ENCODE measurements at places on chromosomes 2 and 18. TPM values are rescaled to one million over a fixed set of nuclear protein-coding genes. Genes with fewer than 3 reads are reported as not detected.

DNA sequence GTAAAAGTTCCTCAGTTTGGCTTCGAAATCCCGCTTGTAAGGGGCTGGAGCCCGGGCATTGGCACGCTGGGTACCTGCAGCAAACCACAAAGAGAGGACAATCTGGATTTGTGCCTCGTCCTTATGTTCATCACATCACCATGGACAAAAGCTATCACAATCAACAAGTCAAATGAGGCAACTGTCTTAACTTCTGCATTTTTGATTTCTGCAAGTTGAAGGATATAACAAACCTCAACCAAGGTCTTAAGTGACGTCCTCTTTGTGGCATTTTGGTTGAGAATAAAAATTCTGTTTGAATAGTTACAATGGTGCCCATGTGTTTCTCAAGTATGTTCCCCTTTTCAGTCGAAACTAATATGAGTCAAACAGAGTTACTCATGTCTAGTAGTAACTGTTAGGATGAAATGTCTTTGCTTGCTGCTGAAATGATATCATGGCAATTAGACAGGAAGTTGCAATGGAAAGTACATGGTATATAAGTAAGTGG is 70.8 kb upstream of the STK17B start:
- no peak for DNase-seq

GRCh38 chr18:48940854-48941611 is 9.7 kb downstream of the SMAD7 start:
- DNase-seq = no peak

- DNase-seq = no peak
These were observed 40.2 kb upstream of the ZNF638 start for GRCh38 chr2:71291398-71291797.

GRCh38 chr18:12038082-12038638 is 55.5 kb upstream of the ANKRD62 start:
- DNase-seq = peak; percentile 68

- no peak for DNase-seq
These were observed 32.0 kb upstream of the AGAP1 start for GRCh38 chr2:235461763-235462414.

GRCh38 chr2:9347411-9347881 is 75.9 kb downstream of the ITGB1BP1 start:
- peak; percentile 52 for DNase-seq

DNA sequence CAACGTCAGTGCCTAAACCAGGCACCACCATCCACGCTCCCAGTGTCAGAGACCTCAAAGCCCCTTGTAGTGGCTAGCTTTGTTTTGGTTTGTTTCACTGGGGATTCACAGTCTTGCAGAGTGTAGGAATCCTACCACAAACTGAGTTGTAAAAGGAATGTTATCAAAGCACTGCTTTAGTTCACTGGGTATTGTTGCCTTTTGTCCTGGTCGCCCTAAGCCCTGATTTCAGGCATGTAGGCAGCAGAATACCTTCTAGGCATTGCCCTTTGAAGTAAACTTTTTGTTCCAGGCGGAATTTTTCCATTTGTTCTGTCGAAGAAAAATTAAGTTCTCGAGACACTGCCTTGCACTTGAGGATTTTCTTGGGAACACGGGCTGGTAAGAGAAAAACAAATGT is 29.4 kb downstream of the PTMA start:
- no peak for DNase-seq

CIB4 gene
- 0.27 TPM for polyA plus RNA-seq

- DNase-seq = no peak
These were observed 374.8 kb upstream of the MYT1L start for GRCh38 chr2:2705871-2706270.

Measured in spinal cord (tissue), 10 donors.